Activated CD4-positive, alpha-beta T cell treated with anti-CD3 and anti-CD28 coated beads, Interleukin-2, amount 10 ng/mL, durations not matched to agents 24 days and 14 days (primary cell): ENCODE measurements at places on chromosomes 6 and 20.
A peak's percentile ranks its signal among the peaks of the same experiment; 100 is the strongest.

DNA sequence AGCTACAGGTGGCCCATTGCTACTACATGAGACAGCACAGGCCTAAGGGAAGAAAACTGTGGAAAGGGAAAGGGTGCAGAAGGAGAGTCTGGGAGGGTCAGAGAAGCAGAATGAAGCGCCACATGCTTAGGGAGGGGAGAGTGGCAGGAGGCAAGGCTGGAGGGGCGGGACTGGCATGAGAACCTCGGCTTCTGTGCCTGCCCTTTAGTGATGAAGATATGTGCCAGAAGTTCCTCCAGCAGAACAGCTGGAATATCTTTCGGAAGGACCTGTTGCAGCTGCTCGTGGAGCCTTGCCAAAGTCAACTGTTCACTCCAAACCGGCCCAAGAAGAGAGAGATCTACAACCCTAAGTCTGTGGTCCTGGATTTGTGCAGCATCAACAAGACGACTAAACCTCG, 61.8 kb downstream of the CNBD2 start:
- DNase-seq = no peak

DNA sequence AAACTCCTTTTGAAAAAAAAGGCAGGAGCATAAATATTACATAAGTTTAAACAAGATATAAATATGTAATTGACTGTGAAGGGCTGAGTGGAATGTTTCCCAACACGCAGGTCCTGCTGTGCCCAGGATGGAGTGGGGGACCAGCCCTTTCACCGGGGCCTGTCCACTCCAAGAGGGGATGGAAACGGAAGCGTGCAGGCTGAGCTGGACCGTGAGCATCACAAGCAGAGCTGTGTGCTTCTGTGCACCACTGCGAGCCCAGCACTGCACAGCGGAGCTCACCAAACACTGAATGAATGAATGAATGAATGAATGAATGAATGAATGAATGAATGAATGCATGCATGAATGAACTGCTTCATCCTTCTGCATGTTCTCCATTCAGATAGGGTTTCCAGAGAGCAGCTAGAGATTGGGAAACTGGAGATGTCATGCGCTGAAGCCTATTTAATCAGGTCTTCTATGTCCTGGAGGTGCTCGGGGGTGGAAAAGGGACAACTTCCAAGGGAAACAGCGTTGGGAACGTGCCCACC, 157.7 kb downstream of the ANKRD60 start:
- DNase-seq = no peak

GRCh38 chr20:33945391-33946081, 48.2 kb upstream of the RALY start:
- DNase-seq = no peak

GRCh38 chr20:52787216-52787615, 184.9 kb upstream of the TSHZ2 start:
- no peak for DNase-seq

DNA sequence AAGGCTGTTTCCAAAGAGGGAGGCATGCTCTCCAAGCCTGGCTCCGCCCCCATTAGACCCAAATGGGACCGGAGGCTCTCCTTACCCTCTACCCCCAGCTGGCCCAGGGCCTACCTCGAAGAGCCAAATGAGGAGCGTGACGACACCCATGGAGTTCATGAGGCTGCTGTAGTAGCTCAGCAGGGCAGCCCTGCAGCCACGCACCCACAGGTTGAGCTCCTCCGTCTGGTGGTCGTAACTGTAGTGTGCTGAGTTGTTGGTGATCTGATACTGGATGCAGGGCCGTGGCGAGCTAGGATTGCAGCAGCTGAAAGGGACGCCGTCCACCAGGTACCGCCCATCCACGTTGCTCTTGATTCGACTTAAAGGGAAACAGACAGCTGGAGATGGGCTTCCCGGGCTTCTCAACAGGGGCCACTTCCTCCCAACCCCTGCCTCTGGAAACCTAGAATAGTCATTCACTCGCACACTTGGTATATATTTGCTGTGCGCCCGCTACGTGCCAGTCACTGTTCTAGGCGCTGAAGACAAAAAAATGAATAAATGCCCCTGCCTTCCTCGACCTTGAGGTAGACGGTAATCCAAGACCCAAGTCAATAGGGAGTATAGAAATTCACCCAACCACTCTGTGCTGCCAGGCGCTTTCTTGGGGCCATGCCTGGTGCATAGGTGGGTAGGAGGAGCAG, 18.0 kb downstream of the PRPH2 start:
- DNase-seq = no peak

DNA sequence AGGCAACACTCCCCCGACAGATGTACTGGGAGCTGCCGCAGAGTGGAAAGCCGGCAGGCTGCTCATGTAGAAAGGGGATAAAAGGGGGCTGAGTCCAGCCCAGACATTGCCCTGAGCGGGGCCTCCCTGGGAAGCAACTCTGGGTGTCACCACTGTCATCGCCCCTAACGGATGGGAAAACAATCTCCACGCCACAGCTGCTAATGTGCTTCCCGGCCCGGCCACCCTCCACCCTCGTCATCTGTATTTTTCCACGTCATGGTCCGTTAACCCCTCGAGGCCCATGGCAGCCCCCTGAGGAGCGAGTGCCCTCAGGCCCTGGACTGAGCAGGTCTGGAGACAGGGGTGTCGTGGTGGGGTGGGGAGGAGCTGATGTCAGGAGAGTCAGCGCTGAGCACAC, 227.4 kb downstream of the DLL1 start:
- no peak for DNase-seq

GRCh38 chr6:148044261-148044751, 298.3 kb upstream of the SASH1 start:
- DNase-seq = no peak

- no peak for DNase-seq
Measured at GRCh38 chr6:111625461-111626391, 20.0 kb upstream of the TRAF3IP2 start.

DNA sequence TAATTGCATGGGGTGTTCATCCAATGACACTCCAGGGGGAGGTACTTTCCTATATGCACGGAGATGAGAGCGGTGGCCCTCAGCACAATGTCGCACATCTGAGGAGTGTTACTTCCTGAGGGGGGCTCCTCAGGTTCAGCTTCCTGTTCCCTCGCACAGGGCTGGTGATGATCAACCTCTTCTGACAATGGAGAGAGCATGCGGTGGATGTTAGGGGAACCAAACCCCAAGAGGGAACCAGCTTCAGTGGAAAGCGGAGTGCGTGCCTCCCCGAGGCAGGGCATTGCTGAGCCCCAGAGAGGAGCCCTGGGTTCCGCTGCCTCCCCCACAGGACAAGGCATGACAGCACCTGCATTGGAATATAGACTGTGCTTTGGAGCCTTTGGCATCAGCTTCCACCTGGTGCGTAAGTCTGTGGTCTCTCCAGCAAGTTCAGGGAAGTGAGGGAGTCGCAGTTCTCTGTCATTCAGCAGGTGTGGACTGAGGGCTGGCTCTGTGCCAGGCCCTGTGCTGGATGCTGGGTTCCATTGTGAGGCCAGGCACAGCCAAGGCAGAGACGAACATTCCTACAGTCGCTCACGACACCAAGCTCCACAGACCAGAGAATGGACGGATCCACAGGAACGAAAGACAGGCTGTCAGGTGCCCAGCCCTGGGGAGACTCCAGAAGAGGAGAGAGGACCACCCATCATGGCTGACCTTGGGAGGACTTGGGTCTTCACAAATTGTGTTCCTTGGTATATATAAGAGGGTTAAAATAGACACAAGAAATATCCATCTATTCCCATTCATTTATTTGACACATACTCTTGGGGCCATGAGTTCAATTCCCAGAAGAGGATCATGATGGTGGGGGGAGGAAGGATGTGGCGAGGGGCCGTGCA, 3.9 kb upstream of the ZNF831 start:
- peak; percentile 86 for DNase-seq

- DNase-seq = no peak
Measured at GRCh38 chr6:100370265-100370664, 94.5 kb downstream of the SIM1 start.

DNA sequence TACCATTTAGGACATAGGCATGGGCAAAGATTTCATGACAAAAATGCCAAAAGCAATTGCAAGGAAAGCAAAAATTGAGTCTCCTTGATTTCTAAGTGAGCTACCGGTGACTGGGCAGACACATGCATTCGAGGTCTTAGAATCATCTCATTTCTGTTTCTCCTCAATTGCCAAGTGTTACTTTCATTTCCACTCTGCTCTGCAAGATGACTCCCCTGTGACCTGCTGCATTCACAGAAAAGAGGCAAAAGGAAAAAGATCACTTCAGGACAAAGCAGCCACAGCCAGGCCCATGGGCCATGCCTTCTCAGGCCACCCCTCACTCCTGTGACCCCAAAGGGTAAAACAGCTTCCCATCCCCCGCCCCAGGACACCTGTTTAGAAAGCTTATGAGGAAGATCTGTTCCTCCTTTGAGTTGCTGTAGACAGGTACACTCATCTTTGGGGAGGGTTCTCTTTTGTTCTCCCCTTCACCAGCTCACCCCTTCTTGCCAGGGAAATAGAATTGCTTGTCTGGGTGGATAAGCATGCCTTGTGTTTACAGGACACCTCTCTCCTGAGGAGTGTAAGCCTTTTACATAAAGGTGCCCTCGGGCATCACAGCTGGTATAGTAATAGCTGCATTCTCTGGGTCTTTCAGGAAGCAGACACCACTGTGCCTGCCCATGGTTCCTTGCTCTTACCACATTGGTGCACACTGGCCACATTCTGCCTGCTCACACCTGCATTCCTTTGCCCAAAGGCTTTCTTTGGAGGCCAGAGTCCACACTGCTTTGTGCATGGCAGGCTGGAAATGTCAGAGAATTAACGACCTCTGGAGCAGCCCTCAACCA, 105.0 kb downstream of the SLC24A3 start:
- no peak for DNase-seq

DNA sequence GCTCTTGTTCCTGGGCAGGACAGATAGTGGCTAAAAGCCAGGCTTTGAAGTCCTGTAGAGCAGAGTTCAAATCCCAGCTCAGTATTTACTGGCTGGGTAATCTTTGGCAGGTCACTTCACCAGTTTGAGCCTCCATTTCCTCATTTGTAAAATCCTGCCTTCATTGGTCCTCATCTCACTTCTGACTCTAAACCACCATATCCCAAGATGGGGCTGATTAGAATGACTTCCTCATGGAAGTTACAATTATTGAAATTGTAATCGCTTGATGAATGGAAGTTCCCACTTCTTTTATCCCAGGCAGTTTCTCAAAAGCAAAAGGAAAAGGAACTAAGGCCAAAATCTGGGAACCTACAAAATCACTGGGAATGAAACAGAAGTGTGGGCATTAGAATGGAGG, 35.9 kb upstream of the B4GALT5 start:
- no peak for DNase-seq

DNA sequence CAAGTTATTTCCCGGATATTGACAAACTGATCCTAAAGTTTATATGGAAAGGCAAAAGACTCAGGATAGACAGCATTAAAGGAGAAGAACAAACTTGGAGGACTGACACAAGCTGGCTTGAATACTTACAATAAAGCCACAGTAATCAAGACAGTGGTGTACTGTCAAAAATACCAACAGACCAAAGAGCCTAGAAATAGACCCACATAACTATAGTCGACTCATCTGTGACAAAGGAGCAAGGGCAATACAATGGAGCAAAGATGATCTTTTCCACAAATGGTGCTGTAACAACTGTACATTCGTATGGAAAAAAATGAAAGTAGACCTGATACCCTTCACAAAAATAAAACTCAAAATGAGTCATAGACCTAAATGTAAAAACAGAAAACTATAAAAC, 46.0 kb downstream of the ABHD12 start:
- no peak for DNase-seq

- no peak for DNase-seq
Measured at GRCh38 chr20:7695635-7696034, 244.6 kb downstream of the HAO1 start.

DNA sequence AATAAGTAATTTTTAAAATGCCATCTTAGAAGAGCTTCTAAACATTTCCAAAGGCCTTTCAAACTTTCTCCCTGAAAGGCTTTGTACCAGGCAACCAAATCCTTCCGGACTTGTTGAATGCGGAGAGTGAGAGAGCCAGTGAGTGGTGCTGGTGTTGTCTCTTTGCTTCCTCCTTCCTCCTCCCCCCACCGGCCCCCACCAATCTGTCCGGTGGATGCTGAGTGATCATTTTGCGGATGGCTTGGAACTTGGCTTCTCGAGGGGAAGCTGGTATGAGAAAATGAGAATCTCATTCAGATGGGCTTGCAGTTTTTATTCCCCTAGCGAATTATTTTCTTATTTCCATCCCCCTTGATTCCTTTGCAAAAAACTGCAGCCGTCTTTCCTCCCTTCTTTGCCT, 97.3 kb downstream of the ANKRD60 start:
- DNase-seq = no peak

DNA sequence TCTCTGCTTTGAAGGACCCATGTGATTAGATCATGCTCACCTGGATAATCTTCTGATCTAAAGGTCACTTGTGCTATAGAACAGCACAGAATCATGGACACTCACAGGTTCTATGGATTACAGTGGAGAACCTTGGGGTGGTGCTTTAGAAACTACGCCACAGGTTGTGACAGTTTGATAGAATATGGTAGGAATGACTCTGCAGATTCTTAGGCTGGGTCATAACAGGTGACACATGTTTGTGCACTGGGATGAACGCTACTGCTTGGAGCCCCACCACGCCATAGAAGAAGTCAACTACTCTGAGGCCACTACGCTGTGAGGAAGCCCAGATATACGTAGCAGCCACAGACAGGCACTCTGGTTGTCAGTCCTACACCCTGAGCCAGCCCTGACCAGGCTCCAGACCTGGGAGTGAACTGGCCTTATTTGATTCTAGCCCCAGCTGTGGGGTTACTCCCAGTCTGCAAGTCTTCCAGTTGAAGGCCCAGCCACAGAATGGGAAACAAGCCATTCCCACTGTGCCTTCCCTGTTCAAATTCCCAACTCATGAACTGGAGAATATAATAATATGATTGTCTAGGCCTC, 99.0 kb upstream of the SLC24A3 start:
- no peak for DNase-seq

DNA sequence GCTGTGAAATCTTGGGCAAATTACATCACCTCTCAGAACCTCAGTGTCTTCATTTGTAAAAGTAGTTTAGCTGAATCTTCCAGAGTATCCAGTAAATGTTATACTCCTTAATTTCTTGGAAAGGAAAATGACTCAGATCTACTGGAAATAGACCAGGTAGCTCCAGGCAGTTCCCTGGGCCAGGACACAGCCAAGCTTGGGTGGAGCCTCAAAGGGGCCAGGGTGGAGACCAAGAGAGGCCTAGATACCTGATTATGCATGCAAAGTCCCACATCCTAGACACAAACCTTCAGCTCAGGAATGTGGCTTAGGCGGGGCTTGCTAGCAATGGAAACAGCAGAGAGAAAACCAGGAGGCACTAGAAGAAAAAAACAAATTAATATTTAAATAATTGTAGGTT, 272.8 kb downstream of the MAFB start:
- no peak for DNase-seq

GRCh38 chr20:19701429-19701828, 56.6 kb upstream of the RIN2 start:
- DNase-seq = no peak
